Fibroblast of skin of scalp (primary cell): ENCODE measurements at places on chromosomes 7 and 10.

GRCh38 chr7:145151676-145152075 is 315.8 kb upstream of the TPK1 start:
- DNase-seq = no peak

GRCh38 chr10:32489901-32490300 is 44.0 kb downstream of the CCDC7 start:
- DNase-seq = peak; percentile 48

GRCh38 chr7:155721056-155721455 is 76.6 kb downstream of the RBM33 start:
- DNase-seq = no peak

- no peak for DNase-seq
Measured at GRCh38 chr7:131320603-131321002, 7.1 kb upstream of the MKLN1 start.

DNA sequence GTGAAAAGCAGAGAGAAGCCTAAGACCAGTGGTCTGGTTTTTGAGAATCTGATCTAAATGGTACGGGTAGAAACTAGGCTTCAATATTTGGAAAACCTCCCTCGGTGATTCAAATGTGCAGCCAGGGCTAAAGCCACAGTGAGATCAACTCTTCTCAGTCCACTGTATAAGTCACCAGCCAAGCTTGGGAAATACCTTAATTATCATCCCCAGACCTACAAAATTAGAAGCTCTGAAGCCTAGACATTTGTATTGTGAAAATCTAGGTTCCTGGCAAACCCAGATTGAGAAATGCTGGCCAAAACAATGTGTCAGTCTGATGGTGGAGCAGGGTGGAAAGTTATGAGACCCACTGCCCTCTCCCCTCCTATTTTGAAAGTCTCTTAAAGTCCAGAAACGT is 131.7 kb downstream of the DGKI start:
- DNase-seq = no peak

- no peak for DNase-seq
Measured at GRCh38 chr10:113566888-113567287, 14.0 kb downstream of the HABP2 start.

DNA sequence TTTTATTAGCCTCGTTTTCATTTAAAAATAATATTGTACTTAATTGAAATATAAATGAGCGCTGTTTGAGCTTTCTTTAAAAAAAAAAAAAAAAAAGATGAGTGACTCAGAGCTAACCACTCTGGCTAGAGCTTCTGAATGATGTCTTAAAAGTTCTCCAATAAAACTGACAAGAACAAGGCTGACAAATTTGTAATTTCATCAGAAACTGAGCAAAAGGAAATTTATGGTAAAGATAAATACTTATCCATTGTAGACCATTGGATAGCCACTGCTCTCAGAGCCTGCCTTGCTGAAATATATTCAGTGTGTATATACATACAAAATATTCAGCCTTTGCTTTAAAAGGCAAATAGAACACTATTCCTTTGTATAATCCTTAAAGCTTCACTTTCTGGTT is 91.2 kb upstream of the OIT3 start:
- DNase-seq = peak; percentile 27

DNA sequence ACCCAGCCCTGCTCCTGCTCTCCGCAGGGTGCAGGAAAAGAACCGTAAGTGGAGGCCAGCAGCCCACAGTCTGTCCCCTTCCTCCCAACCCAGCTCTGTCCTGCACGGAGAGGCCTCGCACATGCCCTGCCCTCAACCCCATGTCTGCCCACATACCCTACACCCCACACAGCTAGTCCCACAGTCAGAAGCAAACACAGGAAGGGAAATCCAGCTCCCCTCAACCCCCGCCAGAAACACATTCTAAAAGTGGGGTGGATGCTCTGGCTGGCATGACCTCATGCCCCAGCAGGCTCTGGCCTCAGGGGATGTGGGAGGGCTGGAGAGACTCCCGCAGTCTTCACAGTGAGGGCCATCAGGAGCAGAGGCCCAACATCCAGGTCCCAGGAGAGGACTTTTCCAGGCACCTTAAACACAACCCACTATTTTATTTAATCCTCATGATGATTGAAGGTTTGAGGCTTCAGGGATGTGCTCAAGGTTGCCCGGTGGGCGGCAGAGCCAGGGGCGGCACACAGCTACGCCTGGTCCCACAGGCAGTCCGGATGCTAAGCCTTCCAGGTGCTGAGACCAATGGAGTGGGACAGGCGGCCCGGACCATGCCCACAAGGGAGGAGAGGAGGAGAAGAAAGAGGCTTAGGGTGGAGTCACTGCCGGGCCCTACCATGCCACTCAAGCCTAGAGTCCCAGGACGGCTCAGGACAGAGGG is 29.9 kb downstream of the CALML5 start:
- DNase-seq = no peak

- DNase-seq = no peak
Measured at GRCh38 chr7:26599982-26600381, 264.4 kb downstream of the SKAP2 start.

GRCh38 chr10:24911029-24911428 is 41.4 kb downstream of the PRTFDC1 start:
- DNase-seq = no peak

GRCh38 chr10:102287991-102288390 is 42.7 kb downstream of the GBF1 start:
- DNase-seq = no peak

DNA sequence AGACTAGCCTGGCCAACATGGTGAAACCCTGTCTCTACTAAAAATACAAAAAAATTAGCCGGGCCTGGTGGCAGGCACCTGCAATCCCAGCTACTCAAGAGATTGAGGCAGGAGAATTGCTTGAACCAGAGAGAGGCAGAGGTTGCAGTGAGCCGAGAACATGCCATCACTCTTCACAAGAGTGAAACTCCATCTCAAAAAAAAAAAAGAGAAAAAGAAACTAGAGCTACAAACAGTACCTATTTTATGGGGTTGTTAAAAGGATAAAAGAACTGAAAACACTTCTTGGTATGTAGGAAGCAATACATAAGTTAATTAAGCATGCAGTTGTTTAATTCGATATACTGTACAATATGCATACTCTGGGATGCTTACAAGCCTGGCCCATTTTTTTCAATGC is 216.9 kb downstream of the SORCS1 start:
- no peak for DNase-seq

DNA sequence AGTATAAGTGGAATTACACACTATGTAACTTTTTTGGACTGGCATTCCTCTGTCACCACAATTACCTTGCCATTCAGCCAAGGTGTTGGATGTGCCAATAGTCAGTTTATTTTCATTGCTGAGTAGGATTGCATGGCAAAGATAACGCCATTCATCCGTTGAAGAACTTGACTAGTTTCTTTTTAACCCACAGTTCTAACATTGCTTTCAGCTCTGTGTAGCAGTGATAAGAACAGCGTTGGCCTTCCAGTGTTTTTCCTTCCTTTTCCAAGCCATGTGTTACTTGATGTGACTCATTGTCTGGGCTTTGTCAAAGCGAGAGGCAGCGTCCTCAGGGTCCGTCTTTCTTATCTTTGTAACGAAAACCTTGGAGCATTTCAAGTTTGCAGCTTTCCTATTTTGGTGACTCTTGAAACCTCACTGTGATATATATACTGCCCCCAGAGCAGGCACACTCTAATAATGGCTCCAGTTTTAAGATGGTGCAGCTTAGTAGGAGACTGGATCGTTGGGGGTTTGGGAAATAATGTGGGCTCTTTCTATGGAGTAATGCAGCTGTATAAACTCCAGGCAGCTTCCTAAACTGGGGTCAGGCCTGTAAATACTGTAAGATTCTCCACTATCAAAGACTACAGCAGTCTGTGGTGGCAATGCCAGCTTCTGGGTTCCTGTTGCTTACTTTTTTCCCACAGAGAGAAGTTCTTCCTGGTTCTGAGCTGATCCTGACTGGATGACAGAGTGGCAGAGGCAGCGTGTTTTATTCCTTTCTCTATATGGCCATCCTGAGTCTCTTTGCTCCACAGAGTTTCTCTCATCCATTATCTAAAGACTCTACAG is 41.7 kb downstream of the AKR1E2 start:
- no peak for DNase-seq

- peak; percentile 94 for DNase-seq
Measured at GRCh38 chr7:46854958-46855473, 726.9 kb downstream of the TNS3 start.

DNA sequence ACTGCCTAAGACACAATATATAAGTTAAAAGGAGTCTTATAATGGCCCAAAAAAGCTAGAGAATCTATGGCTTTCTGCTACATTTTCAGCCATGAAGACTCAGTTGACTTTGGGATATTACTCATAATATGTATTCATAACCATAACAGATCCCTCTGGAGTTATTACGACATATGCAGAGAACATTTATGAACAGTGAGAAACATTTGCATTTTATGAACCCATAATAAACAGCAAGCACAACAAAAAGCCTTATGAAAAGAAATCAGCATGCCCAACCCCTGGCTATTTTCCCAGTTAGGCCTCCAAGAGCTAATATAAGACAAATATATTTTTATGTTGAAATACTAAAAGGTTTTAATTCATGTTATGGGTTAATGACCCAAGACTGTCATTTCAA is 52.4 kb downstream of the ARMH3 start:
- peak; percentile 33 for DNase-seq

GRCh38 chr10:58278962-58279307 is 10.0 kb downstream of the CISD1 start:
- DNase-seq = no peak

- peak; percentile 38 for DNase-seq
Measured at GRCh38 chr7:70608229-70608628, 523.7 kb upstream of the GALNT17 start.

DNA sequence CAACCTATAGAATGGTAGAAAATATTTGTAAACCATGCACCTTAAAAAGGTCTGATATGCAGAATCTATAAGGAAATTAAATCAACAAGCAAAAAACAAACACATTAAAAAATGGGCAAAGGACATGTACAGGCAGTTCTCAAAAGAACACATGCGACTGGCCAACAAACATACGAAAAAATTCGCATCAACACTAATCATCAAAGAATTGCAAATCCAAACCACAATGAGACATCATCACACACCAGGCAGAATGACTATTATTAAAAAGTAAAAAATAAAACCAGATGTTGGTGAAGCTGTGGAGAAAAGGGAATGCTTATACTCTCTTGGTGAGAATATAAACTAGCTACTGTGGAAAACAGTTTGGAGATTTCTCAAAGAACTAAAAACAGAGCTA is 33.2 kb downstream of the TMEM229A start:
- no peak for DNase-seq

DNA sequence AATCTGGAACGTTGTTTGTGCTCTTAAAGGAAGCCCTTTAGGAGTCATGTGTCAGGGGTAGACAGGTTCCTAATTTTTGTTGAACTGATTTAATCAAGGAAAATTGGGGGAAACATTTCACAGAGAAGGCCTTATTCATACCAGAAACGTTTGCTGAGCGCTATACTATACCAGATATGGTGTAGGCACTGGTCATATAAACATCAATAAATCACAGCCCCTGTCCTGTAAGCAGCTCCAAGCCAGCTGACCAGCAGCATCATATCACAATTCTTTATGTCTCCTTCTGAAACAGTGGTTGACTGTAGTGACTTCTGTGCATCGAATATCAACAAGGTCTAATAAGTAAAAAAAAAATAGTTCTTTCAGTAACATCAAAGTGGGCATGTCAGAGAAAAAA is 1.1 kb downstream of the TMEM178B start:
- no peak for DNase-seq

GRCh38 chr10:76428551-76429367 is 997.3 kb downstream of the LRMDA start:
- DNase-seq = peak; percentile 99

- peak; percentile 6 for DNase-seq
Measured at GRCh38 chr7:89042940-89043339, 247.4 kb upstream of the TEX47 start.

DNA sequence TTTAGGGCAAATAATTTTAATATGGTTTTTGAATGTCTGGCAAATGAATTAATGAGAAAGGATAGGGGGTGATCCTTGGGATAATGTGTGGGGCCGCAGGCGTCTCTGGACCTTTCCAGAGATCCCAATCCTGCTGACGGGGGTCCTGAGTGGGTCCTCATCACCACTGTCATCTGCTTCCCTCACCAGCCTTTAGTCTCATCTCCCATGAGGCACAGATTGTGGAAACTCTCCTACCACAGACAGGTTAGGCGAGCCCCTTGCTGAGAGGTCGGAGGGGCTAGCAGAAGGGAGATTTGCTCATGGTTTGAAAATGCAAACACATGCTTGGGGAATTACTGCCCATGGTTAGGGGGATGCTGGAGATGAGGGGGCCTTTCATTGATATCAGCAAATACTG is 484.6 kb downstream of the RPS24 start:
- no peak for DNase-seq

DNA sequence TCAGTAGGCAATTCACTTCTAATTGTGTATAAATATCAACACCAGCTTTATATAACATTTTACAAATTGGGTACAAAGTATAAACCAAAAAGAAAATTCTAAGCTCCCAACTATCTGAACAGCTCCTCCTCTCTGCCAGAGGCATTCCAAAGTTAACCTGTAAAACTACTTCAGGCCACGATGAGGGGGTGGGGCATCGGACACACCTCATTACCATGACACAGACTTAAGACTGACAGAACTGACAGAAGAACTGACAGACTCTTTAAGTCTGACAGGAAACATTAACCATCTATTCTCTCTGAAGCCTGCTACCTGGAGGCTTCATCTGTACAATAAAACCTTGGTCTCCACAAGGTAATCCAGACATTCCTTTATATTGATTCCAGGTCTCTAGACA is 12.3 kb downstream of the ESYT2 start:
- DNase-seq = no peak

- DNase-seq = no peak
Measured at GRCh38 chr7:85820702-85821443, 634.0 kb upstream of the SEMA3D start.

DNA sequence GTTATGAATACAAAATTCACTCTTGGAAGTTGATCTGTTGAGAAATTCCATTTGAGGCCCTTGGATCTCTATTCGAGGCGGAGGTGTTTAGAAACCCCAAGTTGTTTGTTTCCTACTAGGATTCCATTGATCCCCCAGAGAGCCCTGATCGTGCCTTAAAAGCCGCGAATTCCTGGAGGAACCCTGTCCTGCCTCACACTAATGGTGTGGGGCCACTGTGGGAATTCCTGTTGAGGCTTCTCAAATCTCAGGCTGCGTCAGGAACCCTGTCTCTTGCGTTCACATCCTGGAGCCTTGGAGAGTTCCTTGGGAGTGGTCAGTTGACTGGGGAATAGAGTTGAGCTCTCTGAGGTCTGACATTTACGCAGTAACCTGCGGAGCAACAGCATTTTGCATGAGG is 1.2 kb downstream of the CFAP69 start:
- peak; percentile 54 for DNase-seq

GRCh38 chr10:119445311-119445934 is 97.1 kb downstream of the RGS10 start:
- peak; percentile 73 for DNase-seq

GRCh38 chr7:88280801-88281200 is 25.9 kb downstream of the STEAP4 start:
- no peak for DNase-seq
